ENCODE measurements at places on chromosomes 6 and 20.

- no peak for DNase-seq
Measured at GRCh38 chr20:39253051-39253755, 291.1 kb downstream of the DHX35 start.

- no peak for DNase-seq
Measured at GRCh38 chr6:51352506-51353029, 533.9 kb downstream of the TFAP2B start.

DNA sequence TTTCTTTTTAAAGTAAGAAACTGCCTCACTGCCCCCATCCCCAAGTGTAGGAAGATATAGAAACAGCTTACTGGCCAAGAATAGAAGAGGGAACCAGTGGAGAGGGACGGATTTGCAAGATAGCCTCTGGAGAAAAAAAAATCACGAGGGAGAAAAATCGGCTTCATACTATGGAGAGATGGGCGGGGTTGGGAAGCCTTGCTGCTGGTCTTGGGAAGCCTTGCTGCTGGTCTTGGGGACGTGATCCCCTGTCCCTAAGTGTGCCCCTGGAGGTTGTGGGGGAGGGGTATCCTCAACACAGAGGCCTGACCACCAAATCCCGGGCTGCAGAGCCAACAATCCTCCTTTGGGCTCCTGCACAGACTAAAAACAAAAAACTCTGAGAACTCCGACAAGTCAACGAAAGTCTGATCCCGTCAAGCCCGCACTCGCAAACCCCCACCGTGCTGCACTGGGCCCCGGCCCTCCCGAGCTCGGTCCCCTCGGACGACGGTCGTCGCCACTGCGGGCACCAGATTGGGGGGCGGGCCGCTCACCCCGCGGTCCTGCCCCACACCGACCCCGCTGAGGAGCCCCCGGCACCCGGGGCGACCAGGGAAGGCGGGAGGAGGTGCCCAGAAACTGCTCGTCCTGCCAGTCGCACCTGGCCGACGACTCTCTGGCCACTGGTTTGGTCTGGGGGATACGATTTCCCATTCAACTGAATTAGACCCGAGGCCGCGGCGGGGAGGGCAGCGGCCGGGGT lies 750 bp downstream of the MAP7 start:
- DNase-seq: no peak

DNA sequence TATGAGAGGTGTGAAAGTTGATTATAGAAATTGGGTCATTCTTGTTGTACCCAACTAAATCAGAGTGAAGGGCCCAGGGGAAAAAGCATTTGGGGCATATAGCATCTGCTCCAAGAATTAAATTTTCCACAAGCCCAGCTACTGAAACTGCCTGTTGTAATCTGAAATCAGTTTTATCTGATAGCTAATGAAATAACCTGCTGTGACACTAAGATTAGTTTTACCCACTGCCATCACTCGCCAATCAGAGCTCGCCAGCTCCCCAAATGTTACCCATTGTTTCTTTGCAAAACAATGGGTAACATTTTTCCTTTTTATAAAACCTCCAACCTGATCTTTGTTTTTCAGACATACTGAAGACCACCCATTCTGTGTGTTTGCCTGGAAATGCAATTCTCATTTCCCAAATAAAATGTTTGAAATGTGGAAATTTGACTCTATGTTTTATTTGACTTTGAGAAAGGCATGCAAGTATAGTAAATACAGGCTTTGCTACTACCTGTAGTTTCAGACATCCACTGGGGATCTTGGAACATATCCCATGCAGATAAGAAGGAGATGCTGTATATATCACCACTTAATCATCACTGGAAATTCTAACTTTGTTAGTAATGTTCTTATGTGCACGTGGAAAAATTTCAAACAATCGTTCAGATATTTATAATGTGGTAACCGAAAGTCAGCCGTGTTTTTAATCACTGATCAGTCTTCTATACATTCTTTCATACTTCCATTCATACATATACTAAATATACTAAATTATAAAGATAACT lies 6.3 kb upstream of the AHI1 start:
- DNase-seq: no peak

DNA sequence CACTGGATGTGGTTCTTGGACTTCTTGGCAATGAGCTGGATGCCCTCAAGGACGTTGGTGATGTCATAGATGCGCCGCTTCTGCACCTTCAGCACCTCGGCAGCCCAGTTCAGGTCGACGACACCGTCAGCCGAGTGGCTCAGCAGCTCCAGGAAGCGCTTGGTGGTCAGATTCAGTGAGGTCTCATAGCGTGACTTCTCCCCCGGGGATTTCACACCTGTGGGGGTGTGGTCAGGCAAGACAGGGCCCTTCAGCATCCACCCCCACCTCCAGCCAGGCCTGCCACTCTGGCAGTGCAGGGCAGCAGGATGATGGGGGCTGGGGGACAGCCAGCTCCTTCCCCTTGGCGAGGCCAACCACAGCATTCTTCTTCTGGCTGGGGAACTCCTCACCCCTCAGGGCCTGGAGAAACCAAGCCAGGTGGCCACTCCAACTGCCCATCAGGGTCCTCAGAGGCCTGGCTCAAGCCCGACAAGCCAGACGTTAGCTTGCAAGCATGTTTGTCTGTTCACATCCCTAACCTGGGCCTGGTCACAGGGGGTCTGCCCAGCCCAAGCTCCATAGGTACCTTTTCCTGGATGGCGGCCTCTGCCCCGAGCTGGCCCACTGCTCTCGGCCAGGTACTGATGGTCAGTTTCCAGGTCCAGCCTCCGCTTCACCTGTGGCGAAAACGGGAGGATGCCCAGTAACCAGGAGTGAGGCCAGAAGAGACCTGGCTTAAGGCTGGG lies 5.7 kb upstream of the NECAB3 start:
- DNase-seq: peak; percentile 46

DNA sequence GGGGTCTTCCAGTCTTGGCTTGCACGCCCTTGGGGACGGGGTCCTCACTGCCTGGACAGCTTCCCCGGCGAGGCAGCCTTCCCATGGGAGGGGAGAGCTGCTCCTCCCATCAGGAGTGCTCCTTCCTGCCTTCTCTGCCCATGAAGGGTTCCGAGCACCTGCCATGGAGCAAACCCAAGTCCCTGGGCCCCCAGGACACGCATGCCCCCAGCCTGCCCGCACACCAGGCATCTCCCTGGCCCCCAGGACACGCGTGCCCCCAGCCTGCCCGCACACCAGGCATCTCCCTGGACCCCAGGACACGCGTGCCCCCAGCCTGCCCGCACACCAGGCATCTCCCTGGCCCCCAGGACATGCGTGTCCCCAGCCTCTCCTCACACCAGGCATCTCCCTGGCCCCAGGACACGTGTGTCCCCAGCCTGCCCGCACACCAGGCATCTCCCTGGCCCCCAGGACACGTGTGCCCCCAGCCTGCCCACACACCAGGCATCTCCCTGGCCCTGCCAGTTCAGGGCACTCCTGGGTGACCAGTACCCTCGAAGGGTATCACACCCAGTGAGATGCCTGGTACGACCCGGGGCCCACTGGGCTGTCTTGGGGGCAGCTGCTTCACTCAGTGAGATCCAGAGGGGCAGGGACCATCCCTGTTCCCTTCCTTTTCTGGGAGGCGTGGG lies 21.7 kb downstream of the COL20A1 start:
- no peak for DNase-seq

DNA sequence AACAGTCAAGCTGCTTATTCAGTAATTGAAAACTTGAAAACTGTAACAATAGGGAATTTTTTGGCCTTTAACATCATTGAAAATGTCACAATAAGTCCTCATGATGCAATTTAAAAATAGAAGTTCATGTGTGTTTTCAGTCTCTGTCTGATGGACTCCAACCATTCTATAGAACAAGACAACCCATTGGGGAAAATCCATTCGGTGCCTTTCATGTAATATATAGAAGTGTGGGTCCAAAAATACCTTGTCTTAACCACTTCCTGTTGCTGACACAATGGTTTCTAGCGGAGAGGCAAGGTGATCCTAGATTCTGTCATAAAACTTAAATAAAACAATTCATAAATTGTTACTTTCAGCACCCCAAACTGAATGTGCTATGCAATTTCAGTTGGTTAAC lies 1131.3 kb upstream of the MAP3K7 start:
- no peak for DNase-seq

DNA sequence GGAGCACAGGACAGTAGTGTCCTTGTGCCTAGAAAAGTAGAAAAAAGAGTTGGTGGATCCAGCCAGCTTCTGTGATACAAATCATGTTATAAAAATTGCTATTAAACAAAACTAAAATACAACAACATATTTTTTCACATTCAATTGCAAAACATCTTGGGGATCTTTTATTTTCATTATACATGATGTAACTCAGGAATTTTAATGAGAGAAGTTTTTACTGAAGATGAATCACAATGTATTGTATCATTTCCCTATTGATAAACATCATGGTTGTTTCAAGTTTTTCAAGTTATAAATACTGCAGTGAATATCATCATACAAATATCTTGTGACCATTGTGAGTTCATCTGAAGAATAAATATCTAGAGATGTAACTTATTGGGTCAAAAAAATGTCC lies 608.0 kb downstream of the PHF3 start:
- no peak for DNase-seq

All from CD4-positive, alpha-beta T cell treated with Interleukin-15 for 4 hours (primary cell).